Thoracic aorta (tissue), 2 donors: ENCODE measurements at places on chromosomes 2 and 18.

- DNase-seq, result no peak
Measured at GRCh38 chr2:157269922-157270321, 12.4 kb downstream of the GALNT5 start.

GRCh38 chr2:99710721-99711120, 220.9 kb upstream of the REV1 start:
- no peak for DNase-seq

GRCh38 chr2:134432435-134432883, 178.6 kb downstream of the MGAT5 start:
- DNase-seq, result no peak

DNA sequence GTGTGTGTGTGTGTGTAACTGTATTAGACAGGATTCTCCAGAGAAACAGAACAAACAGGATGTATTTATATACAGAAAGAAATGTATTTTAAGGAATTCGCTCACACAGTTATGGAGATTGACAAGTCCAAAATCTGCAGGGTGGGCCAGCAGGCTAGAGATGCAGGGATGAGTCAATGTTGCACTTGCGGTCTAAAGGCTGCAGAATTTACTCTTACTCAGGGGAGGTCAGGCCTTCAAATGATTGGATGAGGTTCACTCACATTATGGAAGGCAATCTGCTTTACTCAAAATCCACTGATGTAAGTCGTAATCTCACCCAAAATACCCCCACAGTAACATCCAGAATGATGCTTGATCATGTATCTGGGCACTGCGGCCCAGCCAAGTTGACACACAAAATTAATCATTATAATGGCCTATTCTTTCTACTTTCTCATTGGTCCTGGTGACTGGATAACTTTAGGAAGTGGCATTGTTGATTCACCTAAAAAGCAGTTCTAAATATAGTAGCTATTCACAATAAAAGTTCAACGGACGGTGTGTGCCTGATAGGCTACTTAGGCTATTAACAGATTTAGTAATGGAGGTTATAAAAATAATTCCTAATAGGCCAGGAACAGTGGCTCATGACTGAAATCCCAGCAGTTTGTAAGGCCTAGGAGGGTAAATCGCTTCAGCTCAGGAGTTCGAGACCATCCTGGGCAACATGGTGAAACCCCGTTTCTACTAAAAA, 40.6 kb upstream of the ACYP2 start:
- no peak for DNase-seq

GRCh38 chr2:233926806-233927205, 9.6 kb downstream of the TRPM8 start:
- no peak for DNase-seq

DNA sequence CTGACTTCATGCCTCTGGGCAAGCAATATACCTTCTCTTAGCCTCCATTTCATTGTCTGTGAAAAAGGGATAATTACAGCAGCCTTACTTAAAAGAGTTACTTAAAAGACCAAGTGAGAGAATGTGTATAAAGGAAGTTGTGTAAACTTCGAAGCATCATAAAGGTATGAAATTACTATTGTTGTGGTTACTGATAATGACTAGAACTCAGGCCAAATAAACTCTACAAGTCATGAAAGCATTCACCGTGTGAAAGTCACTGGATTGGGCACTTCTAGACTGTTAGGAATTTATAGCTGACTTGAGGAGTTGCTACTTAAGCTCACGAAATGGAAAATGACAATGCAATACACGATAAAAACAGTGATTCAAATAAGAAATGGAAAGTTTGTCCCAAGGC, 67.4 kb upstream of the HAAO start:
- DNase-seq, result no peak

GRCh38 chr2:210531482-210531881, 24.9 kb upstream of the CPS1 start:
- no peak for DNase-seq

GRCh38 chr2:151614606-151615306, 119.5 kb downstream of the NEB start:
- DNase-seq, result no peak

DNA sequence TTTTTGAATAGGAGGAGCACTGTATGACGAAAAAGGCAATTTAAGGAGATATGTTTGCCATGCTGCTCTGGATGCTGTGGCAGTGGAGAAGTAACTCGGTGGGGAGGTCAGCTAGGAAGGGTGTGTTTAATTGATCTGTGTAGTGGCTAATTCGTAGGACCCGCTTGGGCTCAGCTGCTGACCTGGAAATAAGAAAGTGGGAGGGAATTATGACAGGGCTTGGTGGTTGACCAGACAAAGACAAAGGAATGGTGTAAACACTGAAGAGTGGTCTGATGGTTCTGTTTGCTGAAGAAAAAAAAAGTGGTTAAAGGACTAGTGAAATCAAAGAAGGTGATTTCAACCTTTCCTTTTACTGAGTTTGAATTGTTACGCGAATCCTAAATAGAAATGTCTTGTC, 146.0 kb downstream of the MAP4K4 start:
- DNase-seq, result no peak

- DNase-seq, result no peak
Measured at GRCh38 chr2:203631068-203631757, 75.2 kb upstream of the CD28 start.

DNA sequence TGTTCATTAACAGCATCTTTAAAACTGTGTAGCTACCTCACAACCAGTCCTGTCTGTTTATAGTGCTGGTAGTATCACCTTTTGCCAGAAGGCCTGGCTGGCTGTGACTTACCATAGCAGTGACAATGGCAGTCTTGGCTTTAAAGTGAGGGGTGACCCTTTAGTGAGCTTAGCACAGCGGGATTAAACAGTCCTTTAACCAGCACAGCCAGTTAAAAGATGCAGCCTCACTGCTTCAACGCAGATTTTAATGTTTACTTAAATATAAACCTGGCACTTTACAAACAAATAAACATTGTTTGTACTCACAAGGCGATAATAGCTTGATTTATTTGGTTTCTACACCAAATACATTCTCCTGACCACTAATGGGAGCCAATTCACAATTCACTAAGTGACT, 7.0 kb downstream of the RRM2 start:
- DNase-seq, result no peak

DNA sequence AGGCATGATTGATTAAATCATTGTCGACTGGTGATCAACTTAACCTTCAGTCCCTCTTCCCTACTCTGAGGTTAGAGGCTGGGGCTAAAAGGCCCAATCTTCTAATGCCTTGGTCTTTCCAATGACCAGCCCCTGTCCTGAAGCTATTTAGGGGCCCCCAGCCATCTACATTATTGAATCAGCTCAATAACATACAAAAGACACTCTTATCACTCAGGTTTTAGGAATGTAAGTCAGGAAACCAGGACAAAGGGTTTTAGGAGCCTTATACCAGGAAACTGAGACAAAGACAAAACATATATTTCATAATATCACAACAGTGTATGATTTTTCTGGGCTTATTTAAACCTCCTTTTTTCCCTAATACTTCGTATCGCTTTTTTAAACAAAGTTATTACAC, 198.6 kb downstream of the RNF152 start:
- no peak for DNase-seq

GRCh38 chr2:108585436-108585835, 51.2 kb downstream of the LIMS1 start:
- no peak for DNase-seq

GRCh38 chr18:58225101-58225500, 181.1 kb downstream of the NEDD4L start:
- no peak for DNase-seq

DNA sequence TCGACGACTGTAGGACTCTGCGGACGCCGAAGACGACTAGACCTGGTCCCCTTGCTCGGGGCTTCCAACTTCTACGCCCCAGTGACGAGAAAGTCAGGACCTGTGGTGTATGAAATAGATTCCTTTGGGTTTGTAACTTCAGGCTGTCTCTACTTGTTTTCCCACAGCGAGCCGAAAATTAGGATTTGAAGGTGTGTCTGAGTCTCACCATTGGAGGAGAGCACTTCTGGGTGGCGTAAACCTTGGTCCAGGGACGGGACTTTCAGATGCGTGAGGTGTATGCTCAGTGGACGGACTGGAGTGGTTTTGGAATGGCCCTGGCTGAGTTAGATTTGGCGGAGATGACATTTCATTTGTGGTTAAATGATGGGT, 1.3 kb downstream of the BIRC6 start:
- DNase-seq, result no peak

- no peak for DNase-seq
Measured at GRCh38 chr2:12313445-12314126, 403.1 kb upstream of the TRIB2 start.
